ENCODE measurements at places on chromosomes 1 and 21. TPM values are rescaled to one million over a fixed set of nuclear protein-coding genes. Genes with fewer than 3 reads are reported as not detected.

The TMEM269 gene
- polyA plus RNA-seq: 1.1 TPM

The C8B gene
- polyA plus RNA-seq: not detected

DNA sequence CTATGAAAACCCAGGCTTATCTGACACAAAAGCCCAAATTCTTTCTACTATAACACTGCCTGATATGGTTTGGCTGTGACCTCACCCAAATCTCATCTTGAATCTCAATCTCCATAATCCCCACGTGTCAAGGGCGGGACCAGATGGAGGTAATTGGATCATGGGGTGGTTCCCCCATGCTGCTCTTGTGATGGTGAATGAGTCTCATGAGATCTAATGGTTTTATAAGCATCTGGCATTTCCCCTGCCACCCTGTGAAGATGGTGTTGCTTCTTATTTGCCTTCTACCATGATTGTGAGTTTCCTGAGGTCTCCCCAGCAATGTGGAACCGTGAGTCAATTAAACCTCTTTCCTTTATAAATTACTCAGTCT, 123.3 kb upstream of the USP24 start:
- DNase-seq: no peak

- DNase-seq: no peak
Measured at GRCh38 chr1:211236633-211237320, 22.4 kb upstream of the RCOR3 start.

Measured in renal cortex interstitium (tissue), 15 donors.